ENCODE measurements at places on chromosomes 2 and 18.

DNA sequence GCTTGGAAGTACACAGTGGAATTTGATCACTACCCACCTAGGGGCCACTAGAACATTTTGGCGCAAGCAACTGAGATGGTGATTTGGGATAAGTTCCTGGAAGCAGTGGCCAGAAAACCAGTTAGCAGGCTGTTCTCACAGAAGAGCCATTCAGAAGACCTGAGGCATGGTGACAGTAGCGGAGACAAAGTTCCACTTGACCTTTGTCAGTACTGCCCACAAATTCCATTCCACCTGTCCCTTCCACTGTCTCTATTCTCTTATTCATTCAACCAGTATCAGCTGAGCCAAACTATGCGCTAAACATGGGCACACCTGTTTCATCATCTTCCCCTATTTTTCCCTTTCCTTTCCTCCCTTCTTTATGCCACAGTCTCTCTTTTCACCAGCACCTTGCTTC, 59.2 kb upstream of the PPP1CB start:
- no peak for DNase-seq

DNA sequence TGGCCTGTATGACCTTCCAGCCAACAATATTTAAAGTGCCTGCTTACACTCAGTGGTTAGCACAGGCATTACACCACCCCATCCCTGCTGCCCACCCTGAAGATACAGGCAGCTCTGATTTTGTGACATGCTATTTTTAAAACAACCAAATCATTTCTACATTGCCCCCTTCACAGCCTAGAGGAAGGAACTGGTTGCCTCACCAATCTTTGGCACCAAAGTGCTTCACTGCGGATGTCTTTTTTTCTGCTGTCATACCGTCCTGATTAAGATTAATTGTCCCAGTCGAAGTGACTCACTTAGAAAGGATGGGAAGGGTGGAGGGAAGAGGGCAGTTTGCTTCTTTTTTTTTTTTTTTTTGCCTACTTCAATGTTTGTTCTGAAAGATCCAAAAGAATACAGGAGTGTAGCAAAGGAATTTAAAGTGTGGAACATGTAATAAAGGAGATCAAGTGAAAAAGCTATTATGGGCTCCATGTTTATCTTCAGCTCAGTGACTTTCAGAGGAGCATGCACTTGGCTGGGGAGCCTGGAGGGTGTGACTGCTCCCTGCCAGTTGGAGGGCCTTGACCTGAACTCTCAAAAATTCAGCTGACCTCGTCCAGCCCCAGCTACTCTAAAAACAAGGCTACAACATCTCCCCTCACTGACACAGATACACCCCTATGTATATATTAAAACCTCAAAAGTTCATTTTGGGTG, 501.1 kb upstream of the TNP1 start:
- DNase-seq = no peak

DNA sequence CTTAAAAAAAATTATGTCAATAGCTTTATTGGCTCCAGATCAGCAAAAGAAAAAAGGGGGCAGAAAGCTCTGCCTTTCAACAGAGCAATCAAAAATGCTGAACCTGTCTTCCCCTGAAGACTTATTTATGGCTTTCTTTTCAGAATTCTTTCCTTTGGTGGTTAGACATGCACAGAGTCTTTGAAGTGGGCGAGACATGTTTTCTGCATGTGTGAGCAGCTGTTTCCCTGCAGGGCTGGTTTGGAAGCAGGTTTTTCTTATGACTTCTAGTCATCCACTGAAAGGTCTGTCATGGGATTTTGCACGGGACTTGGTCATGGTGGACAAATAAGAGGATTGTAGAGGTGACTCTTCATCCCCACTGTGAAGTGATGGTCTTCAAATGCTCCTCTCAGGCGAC, 160.3 kb downstream of the VAPA start:
- no peak for DNase-seq

DNA sequence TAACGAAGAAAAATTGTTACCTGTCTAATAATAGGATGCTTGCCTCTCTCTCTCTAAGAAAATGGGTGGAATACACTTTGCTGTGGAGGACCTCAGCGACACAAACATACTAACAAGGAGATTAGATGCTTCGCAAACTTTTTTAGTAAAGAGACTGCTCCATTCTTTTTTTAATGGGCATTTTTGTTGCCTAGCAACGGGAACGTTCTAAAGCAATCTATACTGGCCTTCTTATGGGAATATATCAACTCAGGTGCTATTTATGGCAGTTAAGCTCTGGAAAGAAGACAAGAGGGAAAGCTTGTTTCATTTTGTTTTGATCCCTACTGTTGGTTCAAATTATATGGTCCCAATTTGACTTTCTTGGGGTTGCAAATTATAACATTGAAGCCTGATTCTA, 86.8 kb upstream of the CBLN2 start:
- no peak for DNase-seq

- DNase-seq = no peak
These were observed 132.2 kb upstream of the ITGB6 start for GRCh38 chr2:160332318-160332717.

DNA sequence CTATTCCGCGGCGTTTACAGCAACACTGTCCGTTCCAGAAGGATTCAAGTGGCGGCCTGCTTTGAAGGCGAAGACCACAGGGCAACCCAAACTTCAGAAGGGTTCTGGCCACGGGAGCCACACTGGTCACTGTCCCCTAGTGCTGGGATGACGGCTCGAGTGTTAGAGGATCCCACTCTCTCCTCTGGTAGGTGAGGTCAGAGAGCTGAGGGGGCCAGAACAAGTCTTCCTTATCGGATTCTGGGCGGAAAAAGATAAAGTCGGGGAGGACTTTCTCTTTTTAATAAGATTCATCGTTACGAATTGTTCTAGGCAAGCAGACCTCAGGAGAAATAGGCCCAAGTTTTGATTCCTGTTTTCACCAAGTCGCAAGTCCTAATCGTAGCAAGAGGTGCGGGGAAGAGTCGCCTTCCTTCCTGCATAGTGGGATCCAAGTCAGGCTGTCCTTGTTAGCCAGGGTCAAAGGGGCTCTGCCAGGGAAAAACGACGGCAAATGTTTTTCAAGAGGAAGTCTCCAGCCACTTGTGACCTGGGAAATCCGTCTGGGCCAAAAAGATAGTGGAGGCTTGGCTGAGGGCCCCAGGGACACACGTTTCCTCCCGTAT, 864 bp upstream of the MYL12A start:
- no peak for DNase-seq

DNA sequence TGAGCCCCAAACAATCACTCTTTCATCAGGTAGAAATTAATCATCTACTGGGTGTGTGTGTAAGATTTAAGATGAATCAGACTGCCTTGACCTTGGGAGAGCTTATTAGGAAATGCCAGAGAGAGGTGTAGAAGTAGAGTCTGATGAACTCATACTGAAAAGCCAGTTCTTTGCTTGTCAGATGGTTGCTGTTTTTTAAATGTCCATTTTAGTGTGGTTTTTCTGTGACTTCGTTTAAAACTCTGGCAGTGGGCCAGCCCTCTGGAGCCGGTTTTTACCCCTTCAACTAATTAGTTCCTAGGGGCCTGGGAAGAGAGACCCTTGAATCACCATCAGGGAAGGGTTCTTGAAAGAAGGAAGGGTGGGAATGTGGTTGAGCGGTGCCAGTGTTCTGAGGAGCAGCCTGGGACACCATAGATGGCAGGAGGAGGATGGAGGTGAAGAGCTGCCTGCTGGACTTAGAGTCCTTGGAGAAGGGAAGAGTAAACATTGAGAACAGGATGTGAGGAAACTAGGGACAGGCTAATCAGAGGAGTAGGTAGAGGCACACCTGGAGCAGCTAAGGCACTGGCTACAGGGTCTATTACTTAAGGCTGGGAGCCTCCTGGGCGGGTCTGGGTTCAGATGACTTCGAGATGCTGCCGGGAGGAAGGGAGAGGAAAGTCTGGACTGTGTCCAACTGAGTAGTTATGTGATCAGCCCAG, 66.1 kb downstream of the LRRFIP1 start:
- DNase-seq = no peak

GRCh38 chr18:78562531-78562961, 417.1 kb upstream of the SALL3 start:
- no peak for DNase-seq

- DNase-seq = no peak
These were observed 7.7 kb upstream of the ARHGEF4 start for GRCh38 chr2:130829015-130829414.

Data from stimulated activated CD8-positive, alpha-beta memory T cell treated with anti-CD3 and anti-CD28 coated beads, Interleukin-15, amount 100 ng/mL, for 24 hours (primary cell).